ENCODE measurements at places on chromosomes 3 and 15. TPM values are rescaled to one million over a fixed set of nuclear protein-coding genes. Genes with fewer than 3 reads are reported as not detected.

The GOLGA6A gene
- 1.4 TPM for total RNA-seq

The ACAN gene
- total RNA-seq: under 0.01 TPM

The ZNF80 gene
- not detected for total RNA-seq

The HTD2 gene
- total RNA-seq: 14.8 TPM

DNA sequence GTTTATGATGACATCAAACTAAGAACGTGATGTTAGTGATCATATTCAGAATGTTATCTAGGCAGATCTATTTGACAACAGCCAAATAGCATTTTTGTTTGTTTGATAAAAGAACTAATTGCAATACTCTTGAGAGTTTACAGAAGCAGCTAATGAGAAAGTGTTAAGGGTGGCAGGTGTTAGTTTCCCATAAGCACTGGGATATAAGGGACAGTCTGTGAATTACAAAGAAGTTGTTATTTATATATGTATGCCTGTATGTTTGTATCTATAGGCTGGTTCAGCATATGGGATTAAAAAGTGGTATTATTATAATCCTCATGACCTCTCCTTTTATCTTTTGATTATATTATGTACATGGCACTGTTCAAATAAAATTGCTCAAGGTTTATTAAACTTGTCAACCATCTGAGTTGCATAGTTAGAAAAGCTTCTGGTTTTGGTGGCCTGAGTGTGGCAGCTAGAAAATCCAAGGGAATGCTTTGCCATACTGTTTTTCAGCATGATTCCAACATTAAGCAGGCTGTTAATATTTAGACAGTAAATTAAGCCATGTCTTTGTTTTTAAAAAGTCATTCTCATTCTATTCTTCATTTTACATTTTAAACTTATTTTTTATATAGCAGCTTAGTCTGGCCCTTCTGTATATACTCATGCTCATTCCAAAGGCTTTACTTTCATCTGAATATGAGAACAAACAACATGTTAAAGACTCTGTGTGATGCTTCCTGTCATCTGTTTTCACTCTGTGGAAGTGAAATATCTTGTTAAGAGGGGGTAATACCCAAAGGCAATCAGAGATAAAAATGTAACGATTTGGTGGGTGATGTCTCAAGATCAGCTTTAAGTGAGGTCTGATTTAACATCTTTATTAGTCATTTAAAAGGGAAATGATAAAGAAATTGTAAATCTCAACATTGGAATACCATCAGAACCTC is 13.1 kb downstream of the ROBO2 start:
- no peak for DNase-seq

DNA sequence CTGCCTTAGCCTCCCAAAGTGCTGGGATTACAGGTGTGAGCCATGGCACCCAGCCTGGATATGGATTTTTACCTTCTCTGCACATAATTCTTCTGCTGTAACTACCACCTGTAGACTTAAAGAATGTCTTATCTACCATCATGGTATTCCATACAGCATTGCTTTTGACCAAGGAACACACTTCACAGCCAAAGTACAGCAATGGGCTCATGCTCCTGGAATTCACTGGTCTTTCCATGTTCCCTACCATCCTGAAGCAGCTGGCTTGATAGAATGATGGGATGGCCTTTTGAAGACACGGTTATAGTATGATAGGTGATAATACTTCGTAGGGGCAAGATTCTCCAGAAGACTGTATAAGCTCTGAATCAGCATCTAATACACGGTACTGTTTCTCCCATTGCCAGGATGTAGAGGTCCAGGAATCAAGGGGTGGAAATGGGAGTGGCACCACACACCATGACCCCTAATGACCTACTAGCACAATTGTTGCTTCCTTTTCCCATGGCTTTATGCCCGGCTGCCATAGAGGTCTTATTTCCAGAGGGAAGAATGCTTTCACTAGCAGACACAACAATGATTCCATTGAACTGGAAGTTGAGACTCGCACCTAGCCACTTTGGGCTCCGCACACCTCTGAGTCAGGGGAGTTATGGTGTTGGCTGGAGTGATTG is 60.9 kb upstream of the CDV3 start:
- no peak for DNase-seq

The BFSP2 gene
- total RNA-seq: not detected

- no peak for DNase-seq
Measured at GRCh38 chr3:150599611-150600297, 3.4 kb upstream of the SELENOT start.

DNA sequence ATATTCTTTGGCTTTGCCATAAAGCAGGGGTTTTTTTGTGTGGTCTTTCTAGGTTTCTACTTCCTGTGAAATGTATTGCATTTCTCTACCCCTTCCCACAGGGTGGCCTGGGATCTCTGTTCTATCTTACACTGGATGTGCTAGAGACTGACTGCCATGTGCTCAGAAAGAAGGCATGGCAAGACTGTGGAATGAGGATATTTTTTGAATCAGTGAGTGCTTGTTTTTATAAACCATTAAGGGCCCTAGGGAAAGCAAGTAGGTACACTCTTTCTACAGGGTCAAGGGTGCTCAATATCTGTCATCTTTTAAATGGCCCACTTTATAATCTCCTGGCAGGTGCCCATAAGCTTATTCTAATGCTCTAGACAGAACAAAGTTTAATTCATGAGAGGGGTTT is 730 bp downstream of the FETUB start:
- no peak for DNase-seq

Data from liver (tissue), 10 donors.